ENCODE measurements at places on chromosomes 16 and 17.

DNA sequence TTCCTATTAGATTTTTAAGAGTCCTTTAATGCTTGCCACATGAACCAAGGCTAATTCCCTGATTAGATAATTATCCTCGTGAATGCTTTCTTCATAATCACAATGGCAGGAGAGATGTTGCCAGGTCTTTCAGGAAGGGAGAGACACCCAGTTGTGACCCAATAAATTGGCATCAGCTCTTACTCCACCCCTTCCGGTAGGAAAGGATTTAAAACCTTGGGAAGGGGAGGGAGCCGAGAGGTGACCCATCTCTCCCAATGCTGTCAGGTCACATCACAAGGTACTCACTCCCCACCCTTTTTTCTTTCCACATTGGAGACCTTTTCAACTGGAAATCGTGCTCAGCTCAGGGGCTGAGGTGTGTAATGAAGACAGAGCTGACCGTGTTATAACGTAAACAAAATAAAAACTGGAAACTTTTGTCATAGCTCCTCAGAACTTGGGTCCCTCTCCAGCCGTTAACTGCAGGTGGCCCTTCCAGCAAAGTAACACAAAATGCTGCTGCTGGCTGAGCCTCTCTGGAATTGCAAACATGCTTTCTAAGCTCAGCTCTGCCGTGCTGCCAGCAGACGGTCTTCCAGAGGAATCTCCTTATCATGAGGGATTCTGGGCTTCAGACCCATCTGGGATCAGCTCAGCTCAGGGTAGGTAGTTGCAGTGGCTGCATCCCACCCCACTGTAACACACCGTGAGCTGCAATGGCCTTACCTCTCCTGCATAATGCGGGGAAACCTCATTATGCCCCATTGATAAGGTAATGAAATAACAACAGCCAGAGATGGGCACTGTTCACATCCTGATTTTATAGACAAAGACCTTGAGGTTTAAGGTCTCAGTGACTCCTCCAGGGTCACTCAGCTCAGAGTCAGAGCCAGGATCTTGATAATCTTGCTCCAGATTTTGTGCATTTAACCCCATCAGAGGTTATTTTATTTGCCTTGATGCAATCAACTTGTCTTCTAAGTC is 15.6 kb downstream of the TMEM100 start:
- no peak for DNase-seq

- DNase-seq = peak; percentile 62
Observed at GRCh38 chr17:49901460-49902331, 53.8 kb upstream of the TAC4 start.

GRCh38 chr17:67620636-67621035 is 97.1 kb upstream of the NOL11 start:
- DNase-seq = no peak

GRCh38 chr16:51228097-51228659 is 77.1 kb upstream of the SALL1 start:
- DNase-seq = no peak

DNA sequence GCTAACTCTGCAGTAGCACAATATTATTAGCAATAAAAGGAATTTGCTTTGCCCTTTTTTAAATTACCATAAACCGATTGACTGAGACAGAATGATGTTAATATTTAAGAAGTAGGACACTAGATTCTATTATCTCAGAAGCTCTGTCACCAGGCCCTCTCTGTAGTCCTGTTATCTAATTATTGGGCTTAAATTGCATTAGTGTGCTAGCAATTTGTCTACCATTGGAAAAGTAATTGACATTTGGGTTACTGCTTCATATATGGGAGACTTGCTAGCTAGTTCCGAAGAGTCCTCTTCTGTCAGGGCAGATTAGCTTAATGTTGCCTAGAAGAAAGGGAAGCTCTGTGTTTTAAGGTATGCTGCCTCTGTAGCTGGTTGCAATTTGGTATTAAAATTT is 1107.3 kb upstream of the EEF2KMT start:
- no peak for DNase-seq

DNA sequence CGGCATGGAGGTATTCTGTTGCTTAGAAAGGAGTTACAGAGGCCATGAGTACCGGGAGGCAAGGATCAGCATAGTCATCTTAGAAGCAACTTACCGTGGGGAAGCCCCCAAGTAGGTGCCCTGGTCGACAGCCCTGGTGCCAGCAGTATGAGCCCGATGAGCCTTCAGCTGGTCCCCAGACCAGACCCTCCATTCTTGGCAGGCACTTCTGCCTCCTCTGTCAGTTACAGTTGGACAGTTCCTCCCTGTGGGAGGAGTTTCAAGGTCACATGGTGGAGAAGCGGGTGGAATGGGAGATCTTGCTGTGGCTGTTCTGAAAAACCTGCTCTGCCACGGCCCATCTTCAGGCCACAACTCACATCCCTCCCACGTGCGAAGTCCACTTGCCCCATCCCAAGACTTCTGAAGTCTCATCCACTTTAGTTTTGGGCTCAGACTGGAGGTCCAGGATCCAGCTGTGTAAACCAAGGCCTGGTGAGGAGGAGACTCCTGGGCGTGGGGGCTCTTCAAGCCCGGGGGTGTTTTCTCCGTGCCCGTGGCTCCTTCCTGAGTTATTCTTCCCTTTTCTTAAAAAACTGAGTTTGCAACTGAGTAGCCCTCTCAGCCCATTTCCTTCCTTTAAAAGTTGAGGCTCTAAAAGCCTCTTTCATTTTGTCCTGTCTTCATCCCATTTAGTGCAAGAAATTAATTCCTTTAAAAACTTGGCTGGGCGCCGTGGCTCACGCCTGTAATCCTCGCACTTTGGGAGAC is 133.5 kb downstream of the SEC14L1 start:
- no peak for DNase-seq

- no peak for DNase-seq
Observed at GRCh38 chr16:47806309-47806847, 345.2 kb downstream of the PHKB start.

GRCh38 chr16:53201900-53202299 is 147.1 kb downstream of the CHD9 start:
- DNase-seq = no peak

DNA sequence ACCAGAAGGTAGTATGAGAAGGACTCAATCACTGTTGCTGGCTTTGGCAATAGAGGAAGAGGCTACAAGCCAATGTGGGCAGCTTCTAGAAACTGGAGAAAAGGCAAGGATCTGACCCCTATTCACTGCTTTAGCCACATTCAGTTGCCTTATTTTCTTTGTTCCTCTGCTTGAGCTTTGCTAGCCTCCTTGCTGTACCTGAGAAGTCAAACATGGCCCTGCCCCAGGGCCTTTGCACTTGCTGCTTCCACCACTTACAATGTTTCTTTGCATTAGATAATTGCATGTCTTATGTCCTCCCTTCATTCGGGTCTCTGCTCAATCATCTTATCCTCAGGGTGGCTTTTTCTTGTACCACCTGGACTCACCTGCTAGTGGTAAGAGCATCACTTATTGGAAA is 15.8 kb downstream of the HS3ST4 start:
- DNase-seq = no peak

DNA sequence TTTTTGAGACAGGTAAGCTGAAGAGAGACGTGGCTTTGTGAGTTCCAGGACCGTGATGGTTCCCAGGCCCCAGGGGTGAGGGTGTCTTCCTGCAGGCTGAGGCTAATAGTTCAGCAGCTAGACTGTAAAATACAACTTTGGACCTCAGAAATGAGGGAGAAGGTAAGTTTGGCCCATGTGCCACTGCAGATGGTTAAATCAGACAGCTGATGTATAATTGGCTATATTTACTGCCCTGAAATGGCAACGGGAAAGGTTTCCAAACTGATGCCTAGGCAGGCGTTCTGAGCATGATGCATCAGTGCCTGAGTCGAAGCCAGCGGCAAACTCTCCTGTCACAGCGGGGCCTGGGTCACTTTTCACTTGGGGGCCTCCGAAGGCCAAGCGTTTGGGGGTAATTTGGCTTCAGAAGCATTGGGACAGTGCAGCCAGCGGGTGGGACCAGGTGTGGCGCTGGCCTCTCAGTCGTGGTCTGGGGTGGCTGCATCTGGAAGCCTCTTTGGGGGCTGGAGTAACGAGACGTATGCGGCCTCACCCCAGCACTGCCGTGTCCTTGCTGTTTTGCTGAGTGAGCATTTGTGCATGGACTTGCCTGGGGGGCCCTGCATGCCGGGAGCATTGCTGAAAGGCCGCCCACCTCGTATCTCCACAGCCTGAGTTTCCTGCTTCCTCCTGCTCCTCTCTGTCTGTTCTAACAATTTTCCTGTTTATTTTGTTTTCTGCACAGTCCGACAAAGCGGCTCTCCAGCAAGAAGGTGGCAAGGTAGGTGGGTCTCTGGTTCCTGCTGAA is 31.2 kb upstream of the CAPN15 start:
- DNase-seq = no peak
